ENCODE measurements at places on chromosomes 7 and 10.
A peak's percentile ranks its signal among the peaks of the same experiment; 100 is the strongest.

DNA sequence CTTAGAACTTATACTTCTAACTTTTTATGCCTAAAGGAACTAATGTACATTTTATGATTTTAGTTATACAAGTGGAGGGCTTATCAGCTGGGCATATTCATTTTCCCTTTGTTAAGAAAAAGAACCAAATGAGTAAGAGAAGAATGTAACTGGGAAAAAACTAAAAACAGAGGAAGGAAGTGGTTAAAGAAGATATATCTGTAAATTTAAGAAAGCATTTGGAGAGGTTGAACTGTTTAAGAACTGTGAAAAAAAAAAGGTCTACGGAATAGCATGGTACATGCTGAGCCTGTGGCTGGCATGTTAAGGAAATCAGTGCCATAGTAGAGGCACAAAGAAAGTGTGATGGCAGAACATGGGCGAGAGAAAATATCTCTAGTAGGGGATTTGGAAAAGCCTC, 6.2 kb downstream of the MDFIC start:
- no peak for DNase-seq

DNA sequence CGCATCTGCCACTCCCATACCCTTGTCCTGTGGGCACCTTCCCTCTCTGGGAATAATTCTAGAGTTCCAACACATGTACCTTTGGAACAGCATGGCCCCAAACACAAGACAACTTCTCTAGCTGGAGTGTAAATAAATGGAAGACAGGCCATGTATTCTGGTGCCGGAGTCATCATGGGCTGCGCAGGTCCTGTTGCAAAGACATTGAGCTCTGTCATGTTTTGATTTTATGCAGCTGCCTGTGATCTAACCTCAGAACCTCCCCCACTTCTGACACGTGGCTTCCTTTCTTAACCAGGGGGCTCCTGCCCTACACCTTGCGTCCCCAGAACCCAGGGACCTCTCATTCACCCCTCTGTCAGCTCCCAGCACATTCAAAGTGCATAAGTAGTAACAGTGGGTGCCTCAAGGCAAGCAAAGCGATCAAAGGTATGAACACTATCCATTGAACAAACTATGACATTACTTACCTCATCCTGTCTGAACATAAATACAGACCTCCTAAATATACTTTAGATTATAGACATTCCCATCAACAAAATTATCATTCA, 219.9 kb downstream of the FGFR2 start:
- no peak for DNase-seq

GRCh38 chr10:123249894-123250293, 95.7 kb downstream of the BUB3 start:
- no peak for DNase-seq

DNA sequence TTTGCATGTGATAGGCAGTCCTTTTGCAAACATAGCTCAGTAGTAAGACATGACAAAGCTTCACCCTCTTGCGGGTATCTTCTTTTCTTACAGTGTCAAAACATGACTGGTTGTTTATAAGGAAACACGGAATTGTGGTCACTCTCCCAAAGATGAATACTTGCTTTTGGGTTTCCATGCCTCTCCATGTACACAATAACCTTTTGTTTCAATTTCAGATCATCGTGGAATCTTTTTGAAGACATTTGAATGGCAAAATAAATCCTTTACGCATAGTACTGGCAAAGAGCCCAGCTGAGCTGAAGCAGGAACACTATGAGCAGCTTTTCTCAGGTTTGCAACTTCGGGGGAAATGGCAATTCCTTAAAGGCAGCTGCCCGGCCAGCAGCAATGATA, 156.8 kb upstream of the FRMD4A start:
- no peak for DNase-seq

DNA sequence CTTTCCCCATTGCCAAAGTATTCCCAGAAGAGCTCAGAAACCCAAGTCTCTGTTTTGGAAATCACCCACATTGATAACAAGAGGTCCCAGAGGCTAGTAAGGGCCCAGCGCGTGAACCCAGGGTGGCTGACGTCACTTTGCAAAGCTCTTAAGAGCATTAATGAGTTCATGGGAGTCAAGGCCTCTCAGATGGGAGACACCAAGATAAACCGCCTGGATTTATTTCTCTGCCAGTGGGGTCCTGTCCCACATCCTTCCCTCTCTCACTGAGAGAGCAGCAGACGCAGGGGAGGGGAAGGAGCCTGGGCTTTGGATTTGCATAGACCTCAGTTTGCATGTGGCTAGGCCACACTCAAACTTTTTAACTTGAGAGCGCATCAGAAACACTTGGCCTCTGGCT, 184.8 kb upstream of the PDE1C start:
- no peak for DNase-seq

GRCh38 chr10:28381466-28381865, 78.6 kb upstream of the MPP7 start:
- DNase-seq, result no peak

DNA sequence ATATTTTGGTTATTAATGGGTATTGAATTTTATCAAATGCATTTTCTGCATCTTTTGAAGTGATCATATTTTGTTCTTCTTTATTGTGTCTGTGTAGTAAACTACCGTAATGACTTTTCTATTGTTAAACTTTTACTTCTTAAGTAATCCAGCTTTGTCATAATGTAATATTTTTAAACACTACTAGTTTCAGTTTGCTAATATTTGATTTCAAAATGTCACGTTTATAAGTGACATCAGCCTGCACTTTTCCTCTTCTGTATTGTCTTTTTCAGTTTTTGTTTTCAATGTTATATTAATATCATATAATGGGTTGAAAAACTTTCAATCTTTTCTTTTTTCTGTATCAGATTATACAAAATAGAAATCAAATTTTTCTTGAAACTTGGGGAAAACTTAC, 71.6 kb upstream of the ANKRD1 start:
- no peak for DNase-seq

DNA sequence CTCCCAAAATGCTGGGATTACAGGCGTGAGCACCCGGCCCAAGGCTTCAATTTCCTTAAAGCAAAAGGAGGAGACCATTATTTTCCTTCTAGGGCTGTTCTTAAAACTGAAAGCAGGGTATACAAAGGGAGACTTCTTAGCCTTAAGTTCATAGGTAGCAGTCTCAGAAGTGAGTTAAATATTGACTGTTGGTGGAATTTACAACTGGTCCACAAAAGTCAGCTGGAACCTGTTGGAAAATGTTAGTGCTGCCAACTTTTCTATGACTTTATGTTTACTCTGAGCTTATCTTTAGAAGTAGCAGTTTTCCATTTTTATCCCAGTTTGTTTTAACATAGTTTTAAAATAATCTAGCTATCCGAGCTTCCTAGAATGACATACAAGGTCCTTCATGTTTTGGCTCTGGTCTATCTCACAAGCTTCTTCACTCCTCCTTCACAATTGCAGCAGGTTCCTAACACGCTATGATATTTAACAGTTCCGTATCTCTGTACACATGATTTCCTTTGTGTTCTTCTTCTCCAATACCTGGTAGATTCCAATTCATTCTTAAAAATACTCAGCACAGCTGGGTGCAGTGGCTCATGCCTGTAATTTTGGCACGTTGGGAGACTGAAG, 3.3 kb downstream of the SLC26A3 start:
- no peak for DNase-seq

DNA sequence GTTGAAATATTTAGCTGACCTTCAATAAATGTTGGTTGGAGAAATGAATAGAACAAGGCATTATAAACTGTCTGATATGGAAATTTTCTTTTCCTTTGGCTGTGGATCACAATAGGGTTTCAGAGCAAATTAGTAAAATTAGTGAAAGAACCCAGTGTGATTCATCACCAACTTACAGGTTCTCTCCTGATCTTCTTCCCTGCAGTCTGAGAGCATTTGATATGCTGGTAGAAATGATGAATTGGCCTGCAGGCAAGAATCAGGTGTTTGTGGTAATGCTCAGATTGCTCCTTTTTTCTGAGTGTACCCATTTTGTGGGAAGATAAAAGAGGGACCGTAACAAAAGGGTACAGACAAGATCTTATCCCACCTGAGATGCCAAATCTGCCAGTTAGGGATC, 51.9 kb downstream of the BTAF1 start:
- DNase-seq, result no peak

DNA sequence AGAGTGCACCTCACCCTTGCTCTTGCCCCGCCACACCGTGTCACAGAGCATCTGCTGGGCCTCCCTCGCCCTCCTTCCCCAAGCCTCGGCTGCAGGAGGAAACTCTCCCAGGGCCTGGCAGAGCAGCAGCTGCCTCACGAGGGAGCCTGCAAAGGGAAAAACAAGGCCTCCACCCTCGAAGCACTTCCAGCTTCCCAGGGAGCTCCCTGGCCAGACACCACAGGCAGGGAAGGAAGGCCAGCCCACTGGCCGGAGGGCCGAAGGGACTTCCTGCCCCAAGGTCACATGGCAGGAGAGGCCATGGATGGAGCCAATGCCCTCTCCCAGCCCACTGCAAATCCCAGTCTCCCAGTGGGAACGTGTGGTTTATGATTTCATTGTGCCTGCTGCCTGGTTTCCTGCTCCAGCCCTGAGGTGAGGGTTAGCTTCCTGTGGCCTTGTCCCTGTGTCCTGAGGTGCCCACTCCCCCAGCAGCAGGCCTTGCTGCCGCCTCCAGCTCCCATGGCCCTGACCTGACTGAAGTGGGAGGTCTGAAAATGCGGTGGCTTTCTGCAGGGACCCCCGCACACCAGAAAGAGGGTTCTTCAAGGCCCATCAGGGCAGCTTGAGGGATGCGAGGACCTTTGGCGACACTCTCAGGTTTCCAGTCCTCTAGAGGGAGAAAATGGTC, 100.5 kb upstream of the PPIF start:
- no peak for DNase-seq

DNA sequence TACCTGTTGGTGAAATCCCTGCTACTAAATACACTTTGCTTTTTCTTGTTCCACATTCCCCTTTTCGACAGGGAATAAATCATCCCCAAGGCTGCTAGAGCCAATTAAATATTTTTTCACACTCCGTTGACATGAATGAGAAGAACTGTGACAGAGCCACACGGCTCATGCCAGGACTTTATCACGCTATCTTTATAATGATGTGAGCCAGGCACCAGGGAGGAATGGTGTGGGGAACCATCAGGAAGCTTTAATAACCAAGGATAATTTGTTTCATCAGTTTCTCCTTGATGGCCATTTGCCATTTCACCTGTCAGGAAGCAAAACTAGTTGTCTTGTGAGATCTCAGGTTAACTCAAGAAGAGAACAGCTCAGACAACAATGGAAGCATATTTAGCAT, 193.0 kb upstream of the C7orf33 start:
- DNase-seq, result no peak

DNA sequence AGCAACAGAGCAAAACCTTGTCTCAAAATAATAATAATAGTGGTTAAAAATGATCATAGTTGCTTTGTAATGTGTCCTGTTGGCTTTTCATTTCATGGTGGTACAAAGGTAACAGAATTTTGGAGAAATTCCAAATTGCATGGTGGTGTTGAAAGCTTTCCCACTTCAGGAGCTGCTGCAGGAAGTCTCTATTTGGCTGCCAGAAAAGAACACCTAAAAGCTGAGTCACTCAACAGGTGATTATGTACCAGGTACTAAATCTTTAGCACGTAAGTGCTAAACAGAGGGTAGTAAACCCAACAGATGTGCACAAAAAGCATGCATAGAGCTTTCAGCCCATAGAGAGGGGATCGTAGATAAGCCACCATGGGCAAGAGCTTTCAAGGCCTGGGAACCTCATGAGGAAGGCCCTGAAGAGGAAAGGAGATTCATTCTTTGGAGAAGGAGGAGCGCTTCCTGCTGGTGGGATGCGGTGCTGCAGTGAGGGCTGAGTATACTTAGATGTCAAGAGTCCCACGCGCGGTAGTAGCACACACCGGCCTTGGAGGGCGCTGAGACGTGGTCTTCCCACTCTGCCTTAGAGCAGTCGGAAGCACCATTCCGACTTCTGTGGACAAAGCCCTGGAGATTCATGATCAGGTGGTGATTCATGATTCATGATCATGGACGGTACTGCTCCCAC, 118.7 kb downstream of the RALA start:
- DNase-seq, result no peak

DNA sequence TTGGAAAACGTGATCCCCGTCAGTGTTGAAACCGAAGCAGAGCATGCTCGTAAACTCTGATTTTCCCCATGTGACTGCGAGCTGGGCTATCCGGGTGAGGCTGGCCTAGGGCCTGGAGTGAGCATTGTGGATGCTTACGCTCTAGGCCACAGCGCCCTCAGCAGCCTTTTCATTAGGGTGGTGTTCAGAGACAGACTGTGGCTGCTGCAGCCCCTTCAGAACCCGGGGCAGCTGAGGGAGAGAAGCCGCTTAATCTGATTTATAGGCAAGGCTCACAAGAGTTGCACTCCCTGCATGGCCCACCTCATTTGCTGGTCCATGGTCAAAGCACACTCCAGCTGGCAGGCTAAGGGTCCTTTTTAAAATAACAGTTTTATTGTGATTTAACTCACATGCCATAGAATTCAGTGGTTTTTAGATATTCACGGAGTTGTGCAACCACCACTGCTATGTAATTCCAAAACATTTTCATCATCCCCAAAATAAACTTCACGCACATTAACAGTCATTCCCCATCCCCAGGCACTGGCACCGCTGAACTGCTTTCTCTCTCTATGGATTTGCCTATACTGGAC, 72.5 kb downstream of the SYPL1 start:
- DNase-seq, result no peak

GRCh38 chr10:13016886-13017285, 15.4 kb upstream of the CCDC3 start:
- DNase-seq, result no peak

GRCh38 chr7:78444267-78444666, 645.7 kb downstream of the PHTF2 start:
- DNase-seq, result no peak

DNA sequence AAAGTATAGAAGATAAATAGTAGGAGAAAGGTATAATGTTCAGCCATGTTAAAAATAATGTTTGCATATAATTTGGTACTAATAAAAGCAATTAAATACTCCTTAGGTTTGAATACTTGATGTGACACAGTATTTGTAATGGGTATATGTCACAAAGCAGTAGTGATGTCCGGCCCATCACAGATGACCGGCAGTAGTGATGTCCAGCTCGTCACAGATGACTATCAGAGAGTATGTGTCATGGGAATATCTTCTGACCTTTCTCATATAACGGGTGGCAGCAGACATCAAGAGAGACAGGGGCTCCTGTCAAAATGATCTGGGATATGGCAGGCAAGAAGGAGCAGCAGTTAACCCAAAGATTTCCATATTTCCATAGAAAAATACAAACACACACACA, 477.4 kb upstream of the KLF6 start:
- no peak for DNase-seq

- DNase-seq, result no peak
Observed at GRCh38 chr7:103240806-103241205, 56.4 kb upstream of the PMPCB start.

- DNase-seq, result peak; percentile 3
Observed at GRCh38 chr10:9229702-9230244, 1175.3 kb downstream of the GATA3 start.

DNA sequence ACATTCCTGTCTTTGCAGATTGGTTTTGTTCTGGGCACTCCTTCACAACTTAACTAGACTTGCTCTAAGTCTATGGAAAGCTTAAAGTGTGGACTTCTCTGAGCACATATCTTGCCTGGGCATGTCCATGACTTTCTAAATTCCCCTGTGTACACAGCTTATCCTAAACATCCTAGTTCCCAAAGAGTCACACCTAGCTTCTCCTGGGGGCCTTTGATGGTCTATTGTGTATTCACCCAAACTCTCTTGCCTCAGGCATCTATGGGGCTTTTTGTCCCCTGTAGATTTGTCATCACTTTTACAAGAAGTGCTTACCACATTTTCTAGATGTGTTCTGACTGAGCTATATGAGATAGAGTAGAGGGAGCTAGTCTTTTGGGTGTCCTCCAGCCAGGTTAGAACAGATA, 12.2 kb upstream of the ZNF488 start:
- no peak for DNase-seq

GRCh38 chr7:2403718-2404648, 572 bp downstream of the CHST12 start:
- no peak for DNase-seq

Data from activated CD8-positive, alpha-beta memory T cell treated with anti-CD3 and anti-CD28 coated beads for 4 hours (primary cell).